ENCODE measurements at places on chromosomes 7 and 10.
A peak's percentile ranks its signal among the peaks of the same experiment; 100 is the strongest.

- no peak for DNase-seq
These were observed 457 bp downstream of the NSUN5 start for GRCh38 chr7:73308074-73308664.

DNA sequence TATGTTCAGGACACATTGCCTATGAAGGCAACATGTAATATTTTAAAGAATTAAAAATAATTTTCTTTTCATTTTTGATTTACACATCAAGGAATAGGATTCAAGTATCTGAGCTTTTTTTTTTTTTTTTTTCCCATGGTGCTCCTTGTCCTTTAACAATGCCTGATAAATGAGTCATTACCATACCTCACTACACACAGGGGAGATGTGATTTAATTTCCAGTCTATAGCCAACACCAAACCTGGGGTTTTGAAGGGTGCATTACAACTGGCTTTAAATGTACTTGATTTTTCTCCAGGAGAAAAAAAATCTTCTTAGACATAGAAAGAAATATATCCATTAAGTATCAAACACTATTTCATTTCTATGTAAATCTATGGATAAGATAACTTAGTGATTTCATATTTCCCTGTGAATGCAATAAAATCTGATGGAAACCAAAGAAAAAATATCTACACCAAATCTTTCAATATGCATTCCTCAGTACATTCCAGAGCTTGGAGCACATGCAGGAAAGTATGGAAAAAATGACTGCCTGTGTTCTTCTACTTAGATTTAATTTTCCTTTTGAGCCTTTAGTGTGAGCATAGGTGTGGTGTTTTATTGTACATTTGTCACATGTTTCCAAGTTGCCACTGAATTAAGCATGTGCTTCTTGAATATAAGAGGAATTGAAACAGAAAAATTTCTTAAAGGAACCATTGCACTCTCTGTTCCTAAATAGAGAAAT, 204.8 kb upstream of the MEOX2 start:
- DNase-seq = no peak

- DNase-seq = no peak
These were observed 6.7 kb upstream of the MNX1 start for GRCh38 chr7:157017149-157017548.

GRCh38 chr10:74432841-74433594, 282.0 kb downstream of the ADK start:
- no peak for DNase-seq

GRCh38 chr10:98235846-98236245, 32.1 kb downstream of the LOXL4 start:
- DNase-seq = no peak

- DNase-seq = no peak
These were observed 163.5 kb upstream of the AGK start for GRCh38 chr7:141387521-141388217.

DNA sequence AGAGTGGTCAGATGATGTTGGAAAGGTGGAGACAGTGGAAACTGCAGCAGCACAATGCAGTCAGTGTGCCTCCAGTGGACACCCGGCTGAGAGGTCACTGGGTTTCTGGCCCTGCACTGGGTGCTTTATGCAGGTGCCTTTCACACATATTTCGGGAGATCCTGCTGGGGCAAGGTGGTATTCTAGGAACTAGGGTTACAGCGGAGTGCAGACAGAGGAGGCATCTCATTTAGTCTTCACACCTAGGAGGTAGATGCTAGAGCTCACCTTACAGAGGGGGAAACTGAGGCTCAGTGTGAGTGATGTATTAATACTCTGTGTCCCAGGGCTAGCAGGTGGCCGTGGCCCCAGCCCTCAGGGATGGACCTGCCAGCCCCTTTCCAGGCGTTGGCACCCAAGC, 103.9 kb upstream of the KCTD7 start:
- no peak for DNase-seq

- DNase-seq = no peak
These were observed 36.7 kb upstream of the BTBD16 start for GRCh38 chr10:122234416-122234815.

DNA sequence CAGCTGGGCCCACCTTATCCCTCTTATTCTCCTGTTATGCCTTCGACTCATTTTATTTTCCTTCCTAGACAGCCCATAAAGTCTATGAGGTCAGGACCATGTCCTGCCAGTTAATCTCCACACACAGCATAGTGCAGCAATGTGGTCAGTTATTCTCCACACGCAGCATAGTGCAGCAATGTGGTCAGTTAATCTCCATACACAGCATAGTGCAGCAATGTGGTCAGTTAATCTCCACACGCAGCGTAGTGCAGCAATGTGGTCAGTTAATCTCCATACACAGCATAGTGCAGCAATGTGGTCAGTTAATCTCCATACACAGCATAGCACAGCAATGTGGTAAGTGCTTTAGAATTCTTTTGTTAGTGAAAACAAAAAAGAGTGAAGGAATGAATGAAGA, 77.8 kb downstream of the TEX36 start:
- DNase-seq = no peak

DNA sequence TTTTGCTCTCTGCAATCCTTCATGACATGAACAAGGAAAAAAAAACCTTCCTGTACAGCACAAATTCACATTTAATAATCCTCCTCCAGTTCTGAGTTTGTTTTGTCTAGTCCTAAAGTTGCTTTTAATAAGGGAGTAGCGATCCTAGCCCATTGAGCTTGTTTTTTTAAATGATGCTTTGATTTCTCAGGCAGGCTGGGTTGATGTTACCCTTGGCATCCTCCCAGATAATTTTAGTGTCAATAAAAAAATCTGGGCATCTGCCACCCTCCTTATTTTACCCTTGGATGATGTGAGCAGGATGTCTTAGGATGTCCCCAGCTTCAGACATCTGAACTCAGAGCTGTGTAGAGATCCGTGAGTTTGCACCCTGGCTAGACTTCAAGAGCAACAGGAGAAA, 33.9 kb upstream of the PROSER2 start:
- no peak for DNase-seq

- no peak for DNase-seq
These were observed 218.0 kb upstream of the IGFBP3 start for GRCh38 chr7:46139079-46139478.

DNA sequence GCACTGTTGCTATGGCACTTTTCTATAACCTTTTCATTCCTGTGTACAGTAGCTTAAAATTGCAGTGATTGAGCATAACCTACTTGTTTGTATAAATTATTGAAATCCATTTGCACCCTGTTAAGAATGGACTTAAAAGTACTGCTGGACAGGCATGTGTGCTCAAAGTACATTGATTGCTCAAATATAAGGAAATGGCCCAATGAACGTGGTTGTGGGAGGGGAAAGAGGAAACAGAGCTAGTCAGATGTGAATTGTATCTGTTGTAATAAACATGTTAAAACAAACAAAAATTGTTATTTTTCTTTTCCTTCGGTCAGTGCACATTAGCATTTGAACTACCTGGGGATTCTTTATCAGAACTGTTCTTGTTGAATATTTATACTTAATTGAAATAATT, 57.1 kb upstream of the BAMBI start:
- DNase-seq = peak; percentile 62

GRCh38 chr10:133455611-133456031, 1.9 kb downstream of the SCART1 start:
- no peak for DNase-seq

GRCh38 chr10:75553550-75553949, 122.1 kb downstream of the LRMDA start:
- no peak for DNase-seq

- no peak for DNase-seq
These were observed 306.4 kb downstream of the NXPH1 start for GRCh38 chr7:8739837-8740236.

DNA sequence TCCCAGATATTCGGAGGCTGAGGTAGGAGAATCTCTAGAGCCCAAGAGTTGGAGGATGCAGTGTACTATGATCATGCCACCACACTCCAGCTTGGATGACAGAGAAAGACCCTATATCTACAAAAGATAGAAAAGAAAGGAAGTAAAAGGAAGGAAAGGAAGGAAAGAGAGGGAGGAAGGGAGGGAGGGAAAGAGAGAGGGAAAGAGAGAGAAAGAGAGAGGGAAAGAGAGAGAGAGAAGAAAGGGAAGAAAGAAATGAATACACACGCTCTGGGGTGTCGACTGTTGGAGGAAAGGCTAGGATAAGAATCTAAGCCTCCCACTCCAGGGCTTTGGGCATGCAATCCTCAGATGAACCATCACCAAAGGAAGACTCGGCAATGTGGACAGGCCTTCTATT, 69.9 kb downstream of the PARD3 start:
- DNase-seq = no peak

- no peak for DNase-seq
These were observed 75.2 kb downstream of the PARD3 start for GRCh38 chr10:34739915-34740314.

- DNase-seq = peak; percentile 57
These were observed 227.0 kb upstream of the AOAH start for GRCh38 chr7:36951257-36951697.

DNA sequence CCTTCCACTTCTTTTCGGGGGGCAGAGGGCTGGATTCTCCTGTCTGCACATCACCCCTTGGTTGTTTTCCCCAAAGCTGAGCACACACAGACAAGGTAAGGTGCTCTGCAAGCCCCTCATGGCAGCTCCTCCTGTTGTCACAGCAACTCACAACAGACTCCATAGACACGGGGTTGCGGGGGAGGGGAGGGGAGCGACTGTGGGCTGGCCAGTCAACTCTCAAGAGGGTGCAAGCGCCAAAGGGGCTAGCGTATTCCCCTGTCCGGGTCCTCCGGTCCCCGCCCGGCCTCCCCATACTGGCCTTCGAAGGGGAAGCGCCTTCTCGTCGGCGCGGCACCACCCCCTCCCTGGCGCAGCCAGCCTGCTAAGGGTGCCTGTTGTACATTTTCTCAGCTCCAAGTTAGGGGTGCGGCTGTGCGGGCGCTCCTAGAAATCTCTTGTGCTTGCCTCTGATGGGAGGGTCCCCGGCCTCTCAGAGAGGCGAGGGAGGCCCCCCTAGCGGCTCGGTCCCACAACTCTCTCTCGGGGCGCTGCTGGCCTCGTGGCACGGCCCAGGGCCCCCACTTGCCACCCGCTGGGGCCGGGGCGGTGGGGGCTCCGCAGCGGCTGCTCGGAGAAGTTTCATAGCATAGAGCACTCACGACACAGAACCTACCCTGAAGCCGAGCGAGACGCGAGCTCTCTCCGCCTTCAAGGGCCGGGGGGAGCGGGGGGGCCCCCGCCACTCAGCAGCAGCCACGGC, 498 bp downstream of the RHOBTB1 start:
- peak; percentile 29 for DNase-seq

GRCh38 chr10:83522881-83523386, 616.4 kb upstream of the GHITM start:
- DNase-seq = no peak

DNA sequence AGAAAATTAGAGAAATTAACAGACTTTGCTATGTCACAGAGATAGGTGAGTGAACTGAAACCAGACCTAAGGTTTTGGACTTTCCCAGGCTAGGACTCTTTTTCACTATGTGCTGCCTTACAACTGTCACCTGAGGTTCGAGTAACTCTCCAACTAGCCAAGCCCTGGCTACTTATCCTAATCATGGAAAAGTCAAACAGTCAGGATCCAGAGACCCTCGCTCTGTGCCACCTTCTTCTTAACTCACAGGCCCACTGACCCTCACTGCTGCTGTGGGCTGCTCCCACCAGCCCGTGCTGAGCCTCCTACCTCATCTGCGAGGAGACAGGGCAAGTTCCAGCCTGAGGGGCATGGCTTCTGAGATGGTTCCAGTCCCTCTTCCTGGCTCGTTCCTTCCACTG, 211.4 kb upstream of the KLF14 start:
- DNase-seq = no peak

GRCh38 chr10:100303724-100304319, 17.3 kb upstream of the BLOC1S2 start:
- DNase-seq = peak; percentile 44

DNA sequence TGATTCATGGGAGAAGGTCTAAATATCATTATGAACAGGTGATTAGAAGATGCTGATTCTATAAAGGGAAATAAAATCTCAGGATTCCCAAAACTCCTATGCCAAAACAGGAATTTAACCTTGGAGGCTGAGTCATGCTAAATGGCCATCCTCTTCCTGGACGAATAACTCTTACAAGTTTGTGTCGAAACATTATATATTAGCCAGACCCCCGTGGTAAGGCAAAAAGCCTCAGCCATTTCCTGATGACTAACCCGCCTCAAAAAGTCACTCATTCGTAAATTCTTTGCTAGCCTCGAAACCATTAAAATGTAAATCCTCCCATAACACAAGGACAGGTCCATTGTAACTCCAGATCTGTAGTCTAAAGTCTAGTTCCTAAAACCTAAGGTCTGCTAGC, 32.0 kb downstream of the CUL2 start:
- peak; percentile 50 for DNase-seq

DNA sequence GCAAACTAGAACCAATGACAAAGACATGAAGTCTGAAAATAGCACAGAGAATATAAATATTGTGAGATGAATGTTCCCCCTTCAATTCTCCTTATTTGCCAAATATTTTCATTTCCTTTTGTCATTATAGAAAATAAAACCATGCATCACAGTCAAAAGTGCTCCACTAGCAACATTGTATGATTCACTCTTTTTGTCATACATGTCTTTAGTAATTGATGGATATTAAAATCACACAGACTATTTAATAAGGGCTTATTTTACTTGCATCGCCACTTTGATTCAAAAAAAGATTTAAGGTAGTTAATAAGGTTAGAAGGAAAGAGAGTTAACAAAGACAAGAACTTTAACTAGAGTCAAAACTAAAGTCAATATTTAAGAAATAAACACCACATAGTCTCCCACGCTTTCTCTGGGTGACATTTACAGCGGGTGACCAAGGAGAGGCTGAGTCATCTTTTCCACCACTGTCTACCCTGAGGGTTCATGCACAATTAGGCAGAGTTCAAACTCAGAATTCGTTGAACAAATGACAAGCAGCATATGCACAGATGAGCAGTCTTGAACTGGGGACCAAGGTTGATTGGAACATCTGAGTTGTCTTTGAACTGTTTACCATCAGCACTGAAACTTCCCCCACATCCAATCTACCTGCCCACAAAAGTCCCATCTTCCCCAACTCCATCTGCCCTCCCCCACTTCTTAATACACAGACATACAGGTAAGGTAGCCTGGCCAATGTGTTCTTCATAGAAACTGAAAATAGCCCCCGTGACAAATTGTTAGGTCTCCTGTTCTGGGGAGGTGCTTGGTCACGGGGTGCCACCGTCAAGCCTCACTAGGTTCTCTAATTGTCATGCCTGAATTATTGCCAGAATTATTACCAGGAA, 42.5 kb downstream of the C7orf25 start:
- DNase-seq = peak; percentile 35

DNA sequence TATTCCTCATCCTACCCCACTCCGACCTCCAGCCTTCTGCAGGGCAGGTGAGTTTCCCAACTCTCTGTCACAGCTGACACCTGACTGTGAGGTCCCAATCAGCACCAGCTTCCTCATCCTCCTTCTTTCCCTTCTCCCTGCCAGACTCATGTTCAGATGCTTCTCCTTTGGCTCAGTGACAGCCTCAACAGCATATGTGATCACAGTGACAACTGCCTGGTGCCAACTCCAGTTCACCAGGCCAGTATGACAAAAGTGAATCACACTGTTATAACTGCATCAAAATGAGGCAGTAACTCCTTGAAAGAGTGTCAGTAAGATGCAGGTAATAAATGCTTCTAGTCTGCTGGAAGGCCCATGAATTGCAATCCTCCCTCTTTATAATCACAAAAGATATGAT, 46.8 kb upstream of the NFE2L3 start:
- DNase-seq = peak; percentile 41

- DNase-seq = no peak
These were observed 382.3 kb upstream of the MTPN start for GRCh38 chr7:136359333-136359903.

Data from suppressor macrophage treated with lipopolysaccharide for 4 hours (primary cell).